ENCODE measurements at places on chromosomes 7 and 10.

DNA sequence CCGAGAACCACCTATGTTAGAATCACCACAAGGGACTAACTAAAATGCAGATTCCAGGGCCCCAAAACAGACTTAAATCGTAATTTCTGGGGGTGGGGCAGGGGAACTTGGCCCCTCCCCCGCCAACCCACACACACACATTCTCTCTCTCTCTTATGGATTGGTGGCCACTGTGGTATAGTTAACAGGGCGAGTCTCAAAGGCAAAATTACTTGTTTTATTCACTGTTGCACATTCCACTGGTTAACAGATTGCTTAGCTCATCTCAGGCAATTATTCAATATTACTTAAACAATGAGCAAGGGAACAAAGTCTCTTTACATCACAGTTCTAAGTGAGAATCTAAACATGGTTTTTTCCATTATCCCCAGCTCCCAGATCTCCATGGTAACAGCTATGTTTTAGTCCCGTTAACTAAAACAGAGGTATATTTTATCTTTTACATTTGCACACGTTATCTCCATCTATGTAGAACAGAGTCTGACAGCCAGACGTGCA, 38.5 kb downstream of the IGF2BP3 start:
- no peak for DNase-seq

DNA sequence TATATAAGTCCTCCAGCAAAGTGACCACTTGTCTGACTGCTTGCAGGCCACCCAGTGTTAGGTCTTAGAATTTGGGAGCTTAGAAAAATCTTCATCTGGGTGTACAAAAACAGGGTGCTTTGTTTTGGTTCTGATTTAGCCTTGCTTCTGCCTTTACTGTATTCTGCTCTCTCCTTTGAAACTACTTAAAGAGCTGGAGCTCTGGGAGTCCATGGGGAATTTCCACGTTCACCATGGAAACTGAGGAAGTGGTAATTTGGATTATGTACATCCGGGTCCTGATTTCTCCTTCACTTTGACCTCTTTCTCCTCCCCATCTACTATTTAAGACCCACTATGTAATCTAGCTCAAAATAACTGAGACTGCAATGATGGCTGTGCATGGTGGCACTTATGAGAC, 103.0 kb downstream of the JAZF1 start:
- DNase-seq, result no peak

DNA sequence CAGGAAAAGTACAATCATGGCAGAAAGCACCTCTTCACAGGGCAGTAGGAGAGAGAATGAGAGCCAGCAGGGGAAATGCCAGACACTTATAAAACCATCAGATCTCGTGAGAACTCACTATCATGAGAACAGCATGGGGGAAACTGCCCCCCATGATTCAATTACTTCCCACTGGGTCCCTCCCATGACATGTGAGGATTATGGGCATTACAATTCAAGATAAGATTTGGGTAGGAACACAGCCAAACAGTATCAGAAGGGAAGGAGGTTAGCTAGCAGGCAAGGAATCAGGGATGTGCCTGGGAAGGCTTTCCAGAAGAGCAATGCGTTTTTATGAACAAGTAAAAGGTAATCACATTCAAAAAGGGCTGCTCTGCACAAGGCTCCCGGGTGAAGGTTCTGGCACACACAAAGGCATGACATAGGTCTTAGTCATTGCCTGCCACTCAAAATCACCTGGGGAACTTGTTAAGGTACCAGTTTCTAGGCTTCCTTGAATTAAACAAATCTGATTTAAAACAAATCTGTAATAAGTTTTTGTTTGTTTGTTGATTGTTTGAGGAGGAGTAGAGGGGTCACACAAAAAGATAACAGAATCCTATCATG, 40.9 kb downstream of the BMPER start:
- DNase-seq, result no peak

DNA sequence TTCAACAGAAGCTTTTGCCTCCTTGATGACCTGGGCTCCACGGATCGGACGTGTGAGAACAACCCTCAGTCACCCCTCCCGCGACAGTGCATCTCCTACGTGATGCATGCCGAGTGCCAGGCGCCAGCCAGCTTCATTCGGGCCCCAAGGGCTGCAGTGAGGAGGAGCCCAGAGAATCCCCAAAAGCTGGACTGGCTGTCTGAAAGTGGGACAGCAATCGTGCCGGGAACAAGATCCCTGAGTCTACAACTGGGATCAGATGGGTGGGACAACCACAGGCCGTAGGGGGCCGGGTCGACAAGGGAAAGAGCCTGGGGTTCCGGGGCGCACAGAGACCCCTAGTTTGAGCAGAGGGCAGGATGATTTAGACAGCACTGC, 27.2 kb downstream of the EBF3 start:
- no peak for DNase-seq

- DNase-seq, result no peak
Observed at GRCh38 chr7:37768611-37769010, 79.8 kb upstream of the NME8 start.

DNA sequence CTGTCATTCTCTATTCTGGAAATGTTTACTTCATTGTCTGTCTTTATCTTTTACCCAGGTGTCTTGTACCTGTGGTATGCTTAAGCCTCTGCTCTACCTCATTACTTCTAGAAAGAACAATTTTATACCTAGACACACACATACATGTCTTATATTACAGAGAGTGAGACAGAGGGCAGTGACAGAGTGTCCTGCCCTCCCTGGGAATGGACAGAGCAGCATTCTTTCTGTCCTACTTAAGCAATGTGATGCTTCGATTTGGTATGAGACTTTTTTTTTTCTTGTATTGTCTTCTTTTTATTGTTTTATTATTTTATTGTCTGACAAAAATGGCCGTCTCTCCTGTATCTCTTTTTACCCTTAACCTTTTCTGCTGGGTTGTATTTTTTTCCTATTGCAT, 286.1 kb downstream of the EXOC4 start:
- DNase-seq, result no peak

GRCh38 chr10:119656760-119657159, 5.6 kb downstream of the BAG3 start:
- no peak for DNase-seq

DNA sequence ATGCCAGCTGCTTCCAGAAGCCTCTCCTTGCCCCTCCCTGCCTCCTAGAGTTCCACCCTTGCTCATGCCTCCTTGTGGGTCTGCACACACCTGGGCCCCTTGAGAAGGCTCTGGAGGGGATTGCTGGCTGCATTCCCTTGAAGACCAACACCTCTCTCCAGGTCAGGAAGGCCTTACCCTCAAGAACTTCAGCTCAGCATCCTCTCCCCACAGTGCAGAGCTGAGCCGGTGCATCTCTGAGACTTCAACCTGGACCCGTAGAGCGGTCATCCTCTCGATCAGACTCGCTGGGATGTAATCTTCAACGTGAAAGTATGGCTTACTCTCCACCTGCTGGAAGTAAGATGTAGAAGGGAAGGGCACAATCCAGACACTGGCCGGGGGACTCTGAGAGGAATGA, 62.7 kb downstream of the FRMPD2 start:
- DNase-seq, result no peak

- no peak for DNase-seq
Observed at GRCh38 chr10:89255793-89256192, 4.2 kb upstream of the LIPA start.

GRCh38 chr10:33412653-33413361, 78.3 kb upstream of the NRP1 start:
- no peak for DNase-seq

DNA sequence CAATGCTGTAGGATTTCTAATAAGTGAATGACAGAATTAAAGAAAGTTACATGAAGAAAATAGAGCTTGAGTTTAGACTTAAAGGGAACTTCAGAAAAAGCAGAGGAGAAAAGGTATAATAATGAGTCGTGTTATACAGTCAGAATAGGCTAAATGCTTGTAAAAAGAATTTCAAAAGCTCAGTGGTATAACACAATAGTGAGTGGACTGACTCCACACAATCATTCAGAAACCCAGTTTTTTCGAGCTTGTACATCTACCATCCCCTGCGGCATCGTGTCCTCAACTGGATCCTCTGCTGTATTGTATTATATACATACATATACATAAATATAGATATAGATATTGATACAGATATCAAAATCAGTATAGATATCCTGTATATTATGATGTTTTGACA, 52.2 kb downstream of the IMMP2L start:
- DNase-seq, result no peak

GRCh38 chr10:11742009-11742778, at the start of gene ECHDC3:
TSS of gene ECHDC3 (plus strand) at chr10:11742382. CDS start at chr10:11742577, 195 bp downstream.
- peak; percentile 48 for DNase-seq

- DNase-seq, result no peak
Observed at GRCh38 chr10:101920546-101920945, 76.9 kb upstream of the KCNIP2 start.

GRCh38 chr10:1230138-1230537, 174.0 kb downstream of the WDR37 start:
- no peak for DNase-seq

GRCh38 chr10:132383751-132384196, 13.2 kb upstream of the PWWP2B start:
- DNase-seq, result no peak

DNA sequence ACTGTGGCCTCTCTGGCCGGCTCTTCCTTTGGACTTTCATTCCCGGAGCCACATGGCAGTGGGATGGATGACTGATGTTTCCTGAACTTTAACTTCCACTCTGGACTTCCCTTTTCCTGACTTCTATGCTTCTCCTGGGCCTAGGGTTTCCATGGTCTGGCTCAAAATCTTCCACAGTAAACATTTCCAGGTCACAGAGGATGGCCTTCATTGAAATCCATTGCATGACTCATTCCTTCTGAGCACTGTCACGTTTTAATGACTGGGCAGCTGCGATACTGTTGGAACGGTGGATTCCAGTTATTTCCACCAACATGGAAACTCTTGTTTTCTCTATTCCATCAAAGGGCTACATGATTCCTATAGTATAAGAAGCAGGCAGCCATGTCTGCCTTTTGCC, 24.4 kb upstream of the ZNF273 start:
- no peak for DNase-seq

GRCh38 chr7:95989301-95989700, 216.9 kb downstream of the DYNC1I1 start:
- DNase-seq, result no peak

DNA sequence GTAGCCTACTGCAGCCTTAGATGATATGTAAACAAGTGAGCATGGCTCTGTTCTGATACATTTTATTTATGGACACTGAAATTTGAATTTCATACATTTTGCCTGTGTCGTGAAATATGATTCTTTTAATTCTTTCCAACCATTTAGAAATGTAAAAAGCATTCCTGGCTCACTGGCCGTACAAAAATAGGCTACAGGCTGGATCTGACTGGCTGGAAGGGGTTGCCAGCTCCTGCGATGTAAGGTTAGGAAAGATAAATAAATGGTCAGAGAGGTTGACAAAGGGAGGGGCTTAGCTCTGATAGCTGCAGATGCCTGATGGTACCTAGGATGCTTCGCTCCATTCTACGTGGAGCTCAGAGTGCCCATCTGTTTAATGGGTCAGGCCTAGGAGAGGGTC, 3.4 kb downstream of the ADCYAP1R1 start:
- DNase-seq, result no peak

GRCh38 chr7:134351424-134351823, 34.7 kb upstream of the SLC35B4 start:
- DNase-seq, result no peak

DNA sequence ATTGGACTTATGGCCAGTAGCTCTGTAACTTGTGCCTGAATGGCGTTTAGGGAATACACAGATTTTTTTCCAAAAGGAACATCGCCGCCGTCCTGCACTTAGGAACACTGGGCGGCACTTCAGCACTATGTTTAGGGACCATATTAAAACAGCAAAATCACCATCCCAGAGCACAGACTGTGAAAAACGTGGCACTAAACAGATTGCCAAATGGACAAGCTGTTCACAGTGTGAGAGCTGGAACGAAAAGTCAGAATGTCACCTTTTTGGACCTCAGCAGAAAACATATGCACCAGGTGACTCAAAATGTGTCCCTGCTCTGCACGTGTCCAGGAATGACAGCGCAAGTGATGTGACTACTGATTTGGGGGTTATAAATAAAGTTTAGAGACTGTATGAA, 87.9 kb downstream of the ODAD2 start:
- no peak for DNase-seq

GRCh38 chr10:57716884-57717283, 550.8 kb downstream of the IPMK start:
- DNase-seq, result no peak

Data from activated CD8-positive, alpha-beta T cell treated with anti-CD3 and anti-CD28 coated beads for 36 hours (primary cell).